NCI-H1694 (cell line): ENCODE measurements at places on chromosomes 6 and 20.
A peak's percentile ranks its signal among the peaks of the same experiment; 100 is the strongest.

DNA sequence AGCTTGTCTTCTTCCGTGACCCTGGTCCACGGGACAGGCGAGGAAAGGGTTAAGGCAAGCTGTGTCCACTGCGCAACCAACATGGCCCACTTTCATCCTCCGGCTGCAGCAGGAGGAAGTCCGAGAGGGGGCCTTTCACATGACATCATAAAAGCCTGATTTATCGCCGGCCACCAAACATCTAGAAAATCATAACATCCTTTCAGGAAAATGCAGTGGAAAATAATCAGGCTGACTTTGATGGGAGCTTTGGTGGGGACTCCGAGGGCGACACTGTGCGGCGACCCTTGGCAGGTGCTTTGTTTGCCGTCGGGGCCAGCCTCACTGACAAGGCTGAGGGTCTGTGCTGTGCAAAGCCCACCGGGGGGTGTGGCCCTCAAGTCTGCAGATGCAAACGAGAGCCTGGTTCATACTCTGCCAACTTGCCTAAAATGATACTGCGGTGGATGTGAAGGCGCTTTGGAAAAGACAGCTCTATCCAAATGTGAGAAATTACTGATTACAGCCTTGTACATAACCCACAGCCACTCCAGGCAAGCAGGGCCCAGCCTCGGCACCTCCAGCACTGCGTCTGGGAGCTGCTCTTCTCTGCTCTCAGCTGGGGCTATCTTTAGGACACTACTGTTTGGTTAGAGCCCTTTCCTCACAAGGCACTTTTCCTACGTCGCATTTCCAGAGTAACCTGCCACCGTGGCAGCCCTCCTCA is 25.7 kb downstream of the FOXC1 start:
- DNase-seq = no peak

- DNase-seq = no peak
Measured at GRCh38 chr6:157479464-157480303, 98.7 kb downstream of the ZDHHC14 start.

GRCh38 chr6:33696076-33696475 is 15.4 kb downstream of the UQCC2 start:
- DNase-seq = no peak

- no peak for DNase-seq
Measured at GRCh38 chr20:63403403-63404105, 42.4 kb upstream of the CHRNA4 start.

DNA sequence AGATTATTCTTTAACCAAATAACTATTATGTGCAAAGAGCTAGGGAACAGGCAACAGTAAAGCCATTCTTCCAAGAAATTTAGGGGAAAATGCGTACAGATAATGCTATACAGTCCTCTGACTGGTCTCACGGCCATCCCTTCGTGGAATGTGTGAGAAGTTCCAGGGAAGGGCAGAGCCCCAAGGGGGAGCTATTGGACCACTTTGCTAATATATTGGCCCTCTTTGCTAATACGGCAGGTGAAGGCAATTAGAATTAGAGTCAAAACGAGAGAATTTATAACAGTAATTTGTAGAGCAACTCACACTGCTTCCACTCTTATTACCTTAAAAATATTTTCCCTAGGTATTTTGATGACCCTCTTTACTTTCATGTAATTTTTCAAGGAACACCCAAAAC is 140.4 kb downstream of the IMPG1 start:
- peak; percentile 52 for DNase-seq

DNA sequence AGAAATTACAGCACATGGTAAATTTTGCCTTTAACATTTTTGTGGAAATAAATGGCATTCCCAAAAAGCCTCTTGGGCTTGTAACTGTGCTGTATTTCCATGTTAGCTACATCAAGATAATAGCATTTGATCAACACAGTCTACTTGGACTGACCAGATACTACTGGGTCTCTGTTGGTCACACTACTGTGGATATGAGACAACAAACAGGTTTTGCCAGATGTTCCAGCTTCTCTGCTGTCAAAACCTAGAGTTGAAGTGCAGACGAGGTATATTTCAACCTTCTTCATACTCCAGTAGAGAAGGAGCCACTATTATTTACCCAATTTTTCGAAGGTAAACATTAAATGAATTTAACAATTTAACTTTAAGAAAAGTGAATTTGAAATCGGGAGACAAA is 284.7 kb upstream of the CITED2 start:
- no peak for DNase-seq

- DNase-seq = no peak
Measured at GRCh38 chr20:20930500-20930899, 175.7 kb downstream of the LINC00237 start.

GRCh38 chr20:58344741-58345140 is 35.2 kb downstream of the RAB22A start:
- DNase-seq = no peak

GRCh38 chr6:39553860-39554802 is 171.1 kb downstream of the KIF6 start:
- no peak for DNase-seq

DNA sequence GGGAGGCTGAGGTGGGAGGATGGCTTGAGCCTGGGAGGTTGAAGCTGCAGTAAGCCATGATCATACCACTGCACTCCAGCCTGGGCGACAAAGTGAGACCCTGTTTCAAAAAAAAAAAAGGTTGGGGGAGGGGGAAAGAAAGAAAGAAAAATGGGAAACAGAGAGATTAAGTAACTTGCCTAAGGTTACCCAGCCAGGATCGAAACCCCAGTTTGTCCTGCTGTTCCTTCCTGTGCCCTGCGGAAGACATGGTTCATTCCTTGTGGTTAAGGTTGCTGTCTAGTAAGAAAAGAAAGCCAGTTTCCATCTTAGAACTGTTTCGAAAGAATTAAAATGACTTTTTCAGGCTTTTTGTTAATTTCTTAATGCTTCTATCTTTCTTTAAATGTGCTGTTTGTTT is 29.8 kb downstream of the C6orf89 start:
- no peak for DNase-seq

DNA sequence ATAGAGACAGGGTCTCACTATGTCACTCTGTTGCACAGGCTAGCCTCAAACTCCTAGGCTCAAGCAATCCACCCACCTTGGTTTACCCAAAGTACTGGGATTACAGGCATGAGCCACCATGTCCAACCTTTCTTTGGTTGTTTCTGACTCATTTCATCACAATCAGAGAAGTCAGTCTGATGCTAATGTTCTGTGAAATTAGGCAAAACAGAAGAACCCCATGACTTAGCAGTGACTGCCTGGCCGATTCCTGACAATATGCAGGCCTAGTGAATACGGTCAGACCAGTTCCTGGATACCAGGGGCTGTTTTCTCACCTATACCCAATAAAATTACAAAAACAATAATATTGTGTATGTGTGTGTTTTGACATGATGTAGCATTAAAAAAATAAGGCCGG is 58.8 kb upstream of the BTN3A2 start:
- no peak for DNase-seq

DNA sequence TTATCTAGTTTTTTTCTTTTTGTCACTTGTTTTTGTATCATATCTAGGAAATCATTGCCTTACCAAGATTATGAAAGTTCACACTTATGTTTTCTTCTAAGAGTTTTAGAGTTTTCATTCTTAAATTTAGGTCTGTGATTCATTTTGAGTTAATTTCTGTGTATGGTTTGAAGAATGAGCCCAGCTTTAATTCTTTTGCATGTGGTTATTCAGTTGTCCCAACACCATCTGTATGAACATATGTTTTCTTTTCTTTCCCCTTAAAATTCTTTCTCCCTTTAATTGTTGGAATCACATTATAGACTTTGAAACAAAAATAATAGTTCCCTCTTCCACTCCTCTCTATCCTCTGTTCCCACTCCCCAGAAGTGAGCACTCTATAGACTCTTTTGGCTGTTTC is 85.4 kb downstream of the SLX4IP start:
- peak; percentile 8 for DNase-seq

DNA sequence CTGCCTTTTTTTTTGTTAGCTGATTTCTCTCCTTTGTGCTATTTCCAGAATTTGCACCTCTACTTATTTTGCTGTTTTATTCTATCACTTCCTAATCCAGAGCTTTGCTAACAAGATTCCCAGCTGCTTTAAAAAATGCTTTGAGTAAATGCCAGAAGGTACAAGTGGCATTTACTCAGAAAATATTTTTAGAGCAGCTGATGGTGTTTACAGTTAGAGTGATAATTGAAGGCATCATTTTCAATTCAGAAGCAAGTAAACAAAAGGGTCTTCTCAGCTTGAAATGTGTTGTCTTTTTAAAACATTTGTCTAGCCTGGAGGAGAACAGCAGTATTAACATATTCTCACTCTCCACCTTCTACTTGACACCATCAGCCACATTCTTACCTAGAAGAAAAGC is 99.9 kb downstream of the OTOR start:
- DNase-seq = peak; percentile 2

- DNase-seq = no peak
Measured at GRCh38 chr20:47879771-47880170, 94.5 kb upstream of the SULF2 start.

GRCh38 chr6:128474481-128474880 is 45.9 kb downstream of the PTPRK start:
- no peak for DNase-seq

DNA sequence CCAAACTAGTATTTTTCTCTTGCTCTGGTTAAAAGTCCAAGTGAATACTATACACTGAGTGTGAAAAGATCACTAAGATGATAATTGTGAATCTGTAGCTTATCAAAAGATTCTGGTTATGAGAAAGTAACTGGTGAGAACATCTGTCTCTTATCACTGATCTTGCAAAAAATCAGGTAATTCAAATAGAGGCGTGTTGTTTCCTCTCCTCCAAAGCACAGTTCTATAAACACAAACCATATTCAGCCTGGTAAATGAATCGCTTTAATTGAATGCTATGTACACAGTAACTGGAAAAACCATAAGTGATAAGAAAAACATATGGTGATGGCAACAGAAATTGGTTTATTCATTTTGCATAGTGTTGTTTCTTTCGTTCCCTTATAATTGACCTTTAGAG is 161.0 kb downstream of the RALGAPA2 start:
- DNase-seq = peak; percentile 55

DNA sequence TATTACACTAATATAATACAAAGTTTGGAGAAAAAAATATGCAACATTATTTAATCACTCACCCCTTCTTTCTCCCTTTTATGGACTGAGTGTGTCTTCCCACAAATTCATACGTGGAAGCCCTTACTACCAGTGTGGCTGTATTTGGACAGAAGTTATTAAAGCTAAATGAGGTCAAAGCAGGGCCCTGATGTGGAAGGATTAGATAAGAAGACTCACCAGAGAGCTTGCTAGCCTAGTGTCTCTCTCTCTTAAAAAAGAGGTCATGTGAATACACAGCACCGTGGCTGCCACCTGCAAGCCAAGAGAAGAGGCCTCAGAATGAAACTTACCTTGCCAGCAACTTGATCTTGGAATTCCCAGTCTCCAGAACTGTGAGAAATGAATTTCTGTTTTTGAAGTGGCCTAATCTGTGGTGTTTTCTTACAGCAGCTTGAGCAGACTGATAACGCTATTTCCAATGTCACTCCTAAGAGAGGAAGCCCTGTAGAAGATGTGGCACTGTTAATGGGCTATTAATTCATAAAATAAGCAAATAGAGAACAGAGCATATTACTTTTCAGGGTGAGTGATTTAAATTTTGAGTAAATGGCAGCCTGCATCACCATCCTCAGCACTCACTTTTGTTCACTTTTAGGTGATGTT is 233.4 kb downstream of the TBC1D7 start:
- DNase-seq = no peak

- no peak for DNase-seq
Measured at GRCh38 chr6:168939041-168939440, 314.6 kb downstream of the THBS2 start.

DNA sequence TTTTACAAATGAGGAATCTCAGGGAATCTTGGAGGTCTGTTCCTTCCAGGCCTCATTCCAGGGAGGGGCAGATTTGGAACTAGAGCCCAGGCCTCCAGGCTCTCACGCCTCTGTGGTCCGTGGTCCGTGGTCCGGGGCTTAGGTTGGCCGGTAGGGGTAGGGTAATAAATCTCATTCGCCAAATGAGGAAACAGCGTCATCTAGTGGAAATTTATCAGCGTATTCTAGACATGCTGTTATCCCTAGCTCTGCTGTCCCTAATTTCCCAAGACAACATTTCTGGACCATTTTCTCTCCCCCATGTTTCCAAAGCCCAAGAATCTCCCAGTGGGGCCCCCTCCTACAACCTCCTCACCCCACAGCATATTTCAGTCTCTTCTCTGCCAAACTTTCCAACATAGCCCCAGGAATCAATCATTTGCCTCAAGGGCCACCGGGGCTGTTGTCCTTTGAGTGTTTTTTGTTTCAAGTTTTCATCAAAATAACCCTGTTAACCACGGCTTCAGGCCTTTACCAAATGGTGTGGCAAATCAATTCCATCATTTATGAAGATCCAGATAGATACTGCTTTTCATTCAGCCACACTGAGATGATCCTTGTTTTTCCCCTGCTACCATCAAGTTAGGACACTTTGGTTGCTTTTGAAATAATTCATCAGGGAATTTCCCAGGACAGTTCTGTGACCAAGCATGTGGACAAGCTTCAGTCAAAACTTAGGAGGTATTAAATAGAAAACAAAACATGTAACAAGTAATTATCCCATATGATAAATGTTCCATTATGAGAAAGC is 126.8 kb downstream of the ALDH8A1 start:
- peak; percentile 76 for DNase-seq

- no peak for DNase-seq
Measured at GRCh38 chr6:144344646-144345045, 59.5 kb downstream of the UTRN start.

DNA sequence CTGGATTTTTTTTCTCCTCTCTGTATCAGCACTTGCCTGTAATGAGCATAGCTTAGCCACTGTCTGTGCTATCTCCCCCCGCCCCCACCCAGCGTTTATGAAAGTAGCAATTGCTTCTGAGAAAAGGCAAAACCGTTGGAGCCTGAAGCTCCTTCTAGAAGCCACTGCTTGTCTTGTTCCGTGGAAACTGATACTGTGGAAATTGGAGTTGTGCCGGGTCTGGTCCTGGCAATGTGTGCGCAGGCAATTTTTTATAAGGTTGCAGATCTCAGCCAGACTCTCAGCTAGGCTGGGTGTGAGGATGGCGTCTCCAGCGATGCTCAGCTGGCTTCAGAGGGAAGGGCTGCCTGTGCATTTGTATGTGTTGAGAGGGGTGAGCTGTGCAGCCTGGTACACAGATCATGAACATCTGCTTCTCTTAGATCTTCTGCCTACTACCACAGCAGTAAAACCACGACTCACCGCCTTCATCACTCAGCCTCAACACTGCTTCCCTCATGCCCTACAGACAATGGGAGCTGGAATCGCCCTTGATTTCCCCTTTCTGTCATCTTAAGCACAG is 72.4 kb upstream of the GTSF1L start:
- no peak for DNase-seq

GRCh38 chr6:135647521-135647920 is 150.0 kb upstream of the AHI1 start:
- no peak for DNase-seq
